ACHN (cell line): ENCODE measurements at places on chromosomes 2 and 18.

DNA sequence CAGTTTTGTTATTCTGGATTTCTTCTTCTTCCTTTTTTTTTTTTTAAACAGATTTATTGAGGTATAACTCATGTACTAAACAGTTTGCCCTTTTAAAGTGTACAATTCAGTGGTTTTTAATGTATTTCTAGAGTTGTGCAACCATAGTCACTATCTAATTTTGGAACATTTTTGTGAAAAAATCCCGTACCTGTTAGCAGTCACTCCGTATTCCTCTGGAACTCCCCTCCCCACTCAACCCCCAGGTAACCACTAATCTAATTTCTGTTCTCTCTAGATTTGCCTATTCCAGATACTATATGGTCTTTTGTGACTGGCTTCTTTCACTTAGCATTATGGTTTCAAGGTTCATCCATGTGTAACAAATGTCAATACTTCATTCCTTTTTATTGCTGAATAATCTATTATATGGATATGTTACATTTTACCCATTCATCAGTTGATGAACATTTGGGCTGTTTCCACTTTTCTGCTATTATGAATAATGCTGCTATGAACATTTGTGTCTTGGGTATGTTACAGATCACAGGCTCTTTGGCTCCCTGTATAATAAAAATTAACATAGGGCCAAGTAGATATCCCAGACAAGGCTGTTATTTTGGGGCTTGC is 21.9 kb downstream of the EHBP1 start:
- DNase-seq, result no peak

GRCh38 chr2:121562269-121563176 is 31.8 kb downstream of the RNU4ATAC start:
- DNase-seq, result no peak

DNA sequence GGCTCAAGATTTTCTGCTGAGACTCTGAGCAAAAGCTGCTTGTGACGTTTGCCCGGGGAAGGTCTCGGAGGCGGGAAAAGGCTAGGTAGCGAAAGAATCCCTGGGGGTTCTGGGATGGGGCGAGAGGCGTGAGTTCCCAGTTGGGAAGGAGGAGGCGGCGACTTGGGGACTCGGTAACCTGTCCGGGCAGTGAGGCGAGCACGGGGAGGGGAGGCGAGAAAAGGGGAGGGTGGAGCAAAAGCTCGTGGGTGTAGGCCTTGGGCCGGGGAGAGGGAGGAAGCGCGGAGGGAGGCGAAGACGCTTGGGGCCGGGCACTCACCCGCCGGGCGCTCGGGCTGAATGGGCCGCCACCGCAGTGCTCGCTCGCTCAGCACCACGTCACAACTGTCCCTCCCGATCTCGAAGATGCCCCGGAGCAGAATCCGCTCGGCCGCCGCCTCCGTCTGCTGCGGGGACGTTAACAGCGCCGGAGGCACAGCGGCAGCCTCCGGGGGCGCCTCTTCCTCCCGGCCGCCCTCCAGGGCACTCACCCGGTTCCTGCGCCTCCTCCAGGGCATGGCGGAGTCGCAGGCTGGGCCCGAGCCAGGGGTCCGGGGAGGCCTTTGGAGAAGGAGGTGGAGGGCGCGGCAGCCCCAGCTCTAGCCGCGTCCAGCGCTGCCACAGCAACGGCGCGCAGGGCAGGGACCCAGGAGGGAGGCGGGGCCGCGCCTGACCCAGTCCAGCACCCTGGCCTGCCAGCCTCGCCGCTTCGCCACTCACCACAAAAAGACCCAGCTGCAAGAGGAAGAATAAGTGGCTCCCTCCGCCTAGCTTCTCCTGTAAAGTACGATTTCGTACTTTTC is at the start of gene CERKL:
CERKL (minus strand) TSS at position 656 of the 842 bp plus-strand sequence; CDS start at position 557, 99 bp downstream.
- peak; percentile 64 for DNase-seq

- no peak for DNase-seq
These were observed 59.1 kb upstream of the TMEM178A start for GRCh38 chr2:39606585-39606984.

- DNase-seq, result no peak
These were observed 35.8 kb downstream of the PPIG start for GRCh38 chr2:169619946-169620345.

- DNase-seq, result peak; percentile 79
These were observed 119.7 kb downstream of the PMAIP1 start for GRCh38 chr18:60019463-60019840.

GRCh38 chr2:178397002-178397605 is 53.9 kb downstream of the PRKRA start:
- DNase-seq, result peak; percentile 63

DNA sequence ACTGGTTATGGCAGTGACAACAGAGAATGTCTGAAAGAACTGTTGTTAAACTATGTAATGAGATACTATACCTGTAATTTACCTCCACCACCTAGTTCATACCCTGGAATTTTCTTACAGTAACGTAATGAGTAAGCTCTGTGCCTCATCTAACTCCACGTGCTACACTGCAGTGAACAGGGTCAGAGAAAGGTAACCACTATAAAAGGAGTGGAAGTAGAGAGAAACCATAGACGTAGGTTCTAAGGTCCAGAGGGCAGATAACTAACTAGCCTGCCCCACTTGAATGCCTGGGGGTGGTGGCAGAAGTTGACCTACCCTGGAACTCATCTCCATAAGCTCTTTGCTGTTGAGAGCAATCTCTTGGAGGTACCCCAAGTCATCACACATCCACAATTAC is 32.0 kb upstream of the B4GALT6 start:
- DNase-seq, result no peak

- DNase-seq, result no peak
These were observed 76.1 kb upstream of the AQP4 start for GRCh38 chr18:26941584-26941983.

DNA sequence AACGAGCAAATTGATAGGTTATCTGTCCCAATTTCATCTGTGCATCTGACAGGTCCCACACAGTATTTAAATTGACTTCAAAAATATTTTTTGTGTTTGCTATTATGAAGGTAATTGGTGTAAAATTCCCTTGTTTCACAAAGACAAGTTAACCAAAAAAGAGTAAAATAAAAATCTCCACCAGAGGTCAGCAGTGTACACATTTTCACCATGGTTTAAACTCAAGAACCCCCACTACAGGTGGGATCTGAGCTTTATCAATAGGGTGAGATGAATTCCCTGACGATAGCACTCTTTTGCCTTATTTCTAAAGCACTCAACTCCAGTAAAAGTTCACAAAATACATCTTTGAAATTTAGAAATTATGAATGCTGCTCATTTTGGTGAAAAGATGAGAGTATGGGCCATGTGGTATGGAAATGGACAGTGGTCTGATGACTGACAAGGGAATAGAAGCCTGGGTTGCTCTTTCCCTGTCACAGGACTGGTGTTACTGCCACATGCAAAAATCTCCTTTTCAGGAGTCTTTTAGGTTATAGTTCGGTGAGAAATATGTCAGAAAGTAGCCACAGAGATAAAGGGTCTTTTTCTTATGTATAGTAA is 68.0 kb downstream of the SERPINB8 start:
- peak; percentile 48 for DNase-seq

GRCh38 chr2:15642815-15643500 is 51.3 kb downstream of the DDX1 start:
- DNase-seq, result peak; percentile 34

DNA sequence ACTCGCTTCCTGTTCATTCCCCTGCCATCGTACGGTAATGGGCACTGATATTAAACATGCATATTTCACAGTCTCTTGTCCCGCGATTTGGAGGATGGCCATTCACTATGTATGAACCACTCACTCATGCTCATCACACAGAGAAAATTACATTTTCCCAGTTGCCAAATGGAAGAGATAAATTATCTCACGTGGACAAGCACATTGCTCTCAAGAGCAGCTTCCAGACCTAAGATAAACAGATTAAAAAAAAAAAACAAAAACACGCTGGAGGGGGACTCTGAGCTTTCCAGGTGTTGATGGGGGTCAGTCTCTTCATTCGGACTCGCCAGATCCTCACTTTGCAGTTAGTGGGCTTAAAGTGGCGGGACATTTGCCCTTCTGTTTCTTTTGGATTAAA is 1.7 kb upstream of the MAPK4 start:
- DNase-seq, result no peak

GRCh38 chr2:224302952-224303351 is 99.0 kb downstream of the FAM124B start:
- DNase-seq, result no peak

DNA sequence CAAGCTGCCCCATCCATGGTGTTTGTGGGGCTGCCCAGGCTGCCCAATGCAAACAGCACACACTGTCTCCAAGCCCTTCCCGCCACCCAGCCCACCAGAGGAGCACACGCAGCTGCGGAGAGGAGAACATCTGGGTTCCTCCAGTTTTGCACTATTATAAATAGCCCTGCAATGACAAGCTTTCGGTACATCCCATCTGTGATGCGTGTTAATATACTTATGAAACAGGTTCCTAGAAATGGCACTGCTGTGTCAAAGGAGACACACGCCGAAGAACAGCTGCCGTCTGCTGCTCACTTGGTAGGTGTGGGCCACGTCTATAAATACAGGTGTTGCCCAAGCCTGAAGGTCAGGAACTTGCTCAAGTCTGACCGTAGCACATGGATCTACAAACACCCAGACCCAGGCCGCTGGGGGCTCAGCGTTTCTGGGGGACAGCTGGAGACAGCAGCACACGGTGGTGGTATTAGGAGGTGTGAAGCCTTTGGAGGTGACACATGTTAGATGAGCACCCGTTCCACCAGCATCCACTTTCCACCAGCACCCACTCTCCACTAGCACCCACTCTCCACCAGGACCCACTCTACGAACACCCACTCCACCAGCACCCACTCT is 34.3 kb downstream of the PXDN start:
- DNase-seq, result no peak

- no peak for DNase-seq
These were observed 427.9 kb downstream of the TXNL1 start for GRCh38 chr18:56210520-56210919.

DNA sequence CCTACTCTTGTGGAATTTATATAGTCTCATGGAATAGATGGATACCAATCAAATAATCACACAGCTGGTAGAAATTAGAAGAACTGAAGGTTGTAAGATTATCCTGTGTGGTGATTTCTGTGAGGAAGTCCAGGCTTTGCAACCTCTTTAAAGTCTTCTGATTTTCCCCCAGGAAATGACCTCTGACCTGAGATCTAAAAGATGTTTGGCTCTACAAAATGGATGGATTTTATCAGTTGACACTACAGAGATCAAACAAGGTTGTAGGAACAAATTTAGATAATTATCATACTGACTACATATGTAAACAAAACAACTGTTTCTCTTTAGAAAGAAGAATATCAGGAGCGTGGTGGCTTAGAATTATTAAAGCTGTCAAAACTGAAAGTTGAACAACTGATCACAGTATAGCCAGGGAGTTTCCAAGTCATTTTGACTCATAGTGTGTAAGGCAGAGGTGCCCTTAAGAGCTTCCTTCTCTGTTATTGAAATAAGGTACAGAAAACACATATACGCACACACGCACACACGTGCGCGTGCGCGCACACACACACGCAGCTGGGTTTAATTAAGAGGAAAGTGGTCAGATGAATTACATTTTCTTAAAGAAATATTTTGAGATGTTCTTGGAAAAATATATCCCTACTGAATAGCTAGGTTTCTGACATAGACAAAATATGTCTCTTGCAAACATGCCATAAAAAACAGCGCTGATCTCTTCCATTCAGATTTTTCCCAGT is 35.5 kb upstream of the PELI1 start:
- DNase-seq, result no peak

DNA sequence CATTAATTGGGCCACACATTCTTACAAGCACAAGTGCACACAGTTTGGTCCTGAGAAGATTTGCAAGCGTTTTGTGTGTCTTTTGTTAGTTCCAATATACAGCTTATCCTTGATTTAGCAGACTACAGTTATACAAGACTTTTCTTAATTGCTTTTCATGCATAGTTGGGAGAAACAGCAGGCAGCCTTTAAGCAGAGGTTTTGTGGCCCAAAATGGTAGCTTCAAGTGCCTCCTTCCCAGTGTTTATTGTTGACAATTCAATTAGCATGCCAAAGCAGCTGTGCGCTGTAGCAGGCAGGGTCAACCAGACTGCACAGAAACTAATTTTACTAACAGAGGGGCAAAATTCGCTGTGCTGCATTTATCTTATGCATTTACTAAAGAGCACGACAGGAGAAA is 47.5 kb downstream of the FRZB start:
- no peak for DNase-seq

GRCh38 chr18:10023853-10024570 is 110.2 kb downstream of the VAPA start:
- DNase-seq, result no peak
